ENCODE measurements at places on chromosomes 6 and 20.

- no peak for DNase-seq
These were observed 168.0 kb downstream of the HDGFL1 start for GRCh38 chr6:22737331-22737730.

DNA sequence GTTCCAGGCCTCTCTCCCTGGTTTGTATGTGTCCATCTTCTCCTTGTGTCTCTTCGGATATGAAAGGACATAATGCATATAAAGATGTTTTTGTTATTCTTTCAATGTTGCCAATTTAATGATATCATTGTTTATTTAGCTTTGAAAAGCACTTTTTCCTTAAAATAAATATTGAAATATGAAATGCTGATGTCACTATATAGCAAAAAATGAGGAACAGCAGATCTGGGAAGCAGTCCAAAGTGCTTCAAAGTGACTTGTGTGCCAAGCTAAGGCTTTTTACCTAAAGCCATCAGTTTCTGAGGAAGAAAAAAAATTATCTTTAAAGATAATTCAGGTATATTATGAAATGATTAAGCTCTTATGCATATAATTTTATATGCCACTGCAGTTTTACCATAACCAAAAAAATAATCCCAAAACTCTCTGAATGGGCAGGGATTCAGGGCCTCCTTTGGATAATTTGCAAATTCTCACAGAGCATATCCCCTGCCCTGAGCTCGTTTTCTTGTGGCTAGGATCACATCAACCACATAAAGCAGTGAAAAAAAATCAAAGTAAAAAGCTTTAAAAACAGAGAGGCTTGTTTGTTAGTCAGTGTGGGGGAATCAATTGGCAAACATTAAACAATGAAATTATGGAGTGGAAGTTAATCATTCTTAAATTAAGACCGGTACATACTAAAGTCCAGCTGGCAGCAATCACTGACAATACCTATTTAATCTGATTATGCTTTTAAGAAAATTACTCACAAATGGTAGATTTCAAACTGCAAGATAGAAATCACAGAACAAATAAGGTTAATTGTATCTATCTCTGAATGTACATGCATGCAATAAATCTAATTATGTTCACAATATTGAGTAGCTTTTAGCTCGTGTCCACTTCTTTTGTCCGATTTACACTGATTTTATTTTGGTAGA is 1027.9 kb upstream of the ADGRB3 start:
- DNase-seq, result no peak

DNA sequence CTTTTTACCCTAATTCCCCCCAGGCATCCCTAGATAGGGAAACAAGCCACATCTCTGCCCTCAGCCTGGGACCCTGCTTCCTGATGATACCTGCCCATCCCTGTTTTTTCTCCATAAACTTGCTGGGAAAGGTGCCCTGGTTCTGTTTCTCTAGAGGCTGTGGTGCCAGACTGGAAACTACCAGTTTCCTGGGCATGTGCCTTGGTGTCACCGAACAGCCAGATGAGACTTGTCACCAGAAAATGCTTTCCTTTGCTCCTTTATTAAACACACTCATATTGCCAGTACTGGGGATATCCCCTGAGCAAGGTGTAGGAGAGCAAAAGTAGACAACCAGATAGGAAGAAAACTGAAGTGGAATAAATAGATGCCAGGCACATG is 16.8 kb downstream of the SRSF3 start:
- DNase-seq, result no peak

DNA sequence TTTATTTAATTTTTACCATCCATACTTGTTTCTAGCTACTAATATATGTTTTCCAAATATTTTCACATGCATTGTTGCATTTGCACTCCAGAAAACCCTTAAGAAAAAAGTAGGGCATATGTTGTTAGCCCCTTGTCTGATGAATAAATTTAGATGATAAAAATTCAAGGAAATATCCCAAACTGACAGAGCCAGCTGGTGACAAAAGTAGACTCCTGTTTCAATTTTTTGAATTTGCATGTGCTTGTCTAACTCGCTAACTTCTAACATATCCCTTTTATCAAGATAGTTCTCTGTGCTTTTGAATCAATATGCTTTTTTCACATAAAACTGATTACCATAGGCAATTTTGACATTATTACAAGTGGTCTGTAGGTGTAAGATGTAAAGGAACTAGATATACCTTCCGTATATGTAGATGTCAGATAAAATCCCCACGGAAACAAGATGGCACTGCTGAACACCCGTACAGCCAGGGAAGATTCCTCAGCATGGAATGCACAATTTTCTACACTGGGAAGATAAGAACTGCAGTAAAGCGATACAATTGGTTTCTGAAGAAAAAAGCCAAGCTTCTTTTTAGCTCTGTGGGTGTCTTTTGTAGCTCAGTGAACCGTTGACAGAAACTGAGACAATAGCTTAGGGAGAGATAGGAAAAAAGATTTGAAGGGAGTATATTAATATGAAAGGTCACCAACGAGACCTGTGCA is 437.6 kb upstream of the RNF217 start:
- no peak for DNase-seq

DNA sequence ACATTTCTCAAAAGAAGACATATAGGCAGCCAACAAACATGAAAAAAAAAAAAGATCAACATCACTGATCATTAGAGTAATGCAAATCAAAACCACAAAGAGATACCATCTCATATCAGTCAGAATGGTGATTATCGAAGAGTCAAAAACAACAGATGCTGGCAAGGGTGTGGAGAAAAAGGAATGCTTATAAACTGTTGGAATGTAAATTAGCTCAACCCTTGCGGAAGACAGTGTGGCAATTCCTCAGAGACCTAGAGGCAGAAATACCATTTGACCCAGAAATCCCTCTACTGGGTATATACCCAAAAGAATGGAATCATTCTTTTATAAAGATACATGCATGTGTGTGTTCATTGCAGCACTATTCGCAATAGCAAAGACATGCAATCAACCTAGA is 303.8 kb upstream of the THEMIS start:
- no peak for DNase-seq

GRCh38 chr6:484086-484745 is 92.7 kb downstream of the IRF4 start:
- no peak for DNase-seq

DNA sequence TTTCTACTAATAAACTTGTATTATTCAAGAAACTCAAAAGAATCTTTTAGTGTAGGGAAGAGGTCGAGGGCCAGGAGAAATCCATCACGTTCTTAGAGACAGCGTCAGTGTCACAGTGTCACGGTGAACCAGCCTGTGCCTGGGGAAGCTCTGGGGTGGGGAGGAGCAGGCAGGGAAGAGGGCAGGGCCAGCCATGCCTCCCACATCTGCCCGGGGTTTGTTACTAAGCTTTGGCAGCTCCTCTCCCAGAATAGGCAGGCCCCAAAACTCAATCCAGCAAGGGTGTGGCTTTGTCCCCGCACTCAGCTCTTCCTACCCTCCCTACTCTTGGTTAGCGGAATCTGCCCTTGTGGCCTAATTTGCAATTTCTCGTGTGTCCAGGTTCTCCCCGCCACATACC is 72.9 kb downstream of the TCP11 start:
- DNase-seq, result no peak

DNA sequence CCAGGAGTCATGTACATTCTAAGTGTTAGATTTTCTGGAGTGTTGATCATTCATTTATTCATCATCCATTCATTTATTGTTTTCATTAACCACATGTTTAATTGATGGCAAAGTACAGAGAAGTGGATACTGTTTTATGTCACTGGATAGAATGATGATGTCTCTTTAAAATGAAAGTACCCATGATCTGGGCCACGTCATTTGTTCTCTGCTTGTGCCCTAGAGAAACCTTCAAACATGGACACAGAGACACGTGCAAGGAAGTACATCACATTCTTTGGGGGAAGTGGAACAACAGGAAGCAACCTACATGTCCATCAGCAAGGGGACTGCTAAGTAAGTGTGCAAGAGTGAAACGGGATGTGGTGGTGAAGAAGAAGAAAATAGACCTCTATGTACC is 75.8 kb upstream of the TSHZ2 start:
- no peak for DNase-seq

GRCh38 chr6:37858363-37858762 is 38.8 kb downstream of the ZFAND3 start:
- no peak for DNase-seq

DNA sequence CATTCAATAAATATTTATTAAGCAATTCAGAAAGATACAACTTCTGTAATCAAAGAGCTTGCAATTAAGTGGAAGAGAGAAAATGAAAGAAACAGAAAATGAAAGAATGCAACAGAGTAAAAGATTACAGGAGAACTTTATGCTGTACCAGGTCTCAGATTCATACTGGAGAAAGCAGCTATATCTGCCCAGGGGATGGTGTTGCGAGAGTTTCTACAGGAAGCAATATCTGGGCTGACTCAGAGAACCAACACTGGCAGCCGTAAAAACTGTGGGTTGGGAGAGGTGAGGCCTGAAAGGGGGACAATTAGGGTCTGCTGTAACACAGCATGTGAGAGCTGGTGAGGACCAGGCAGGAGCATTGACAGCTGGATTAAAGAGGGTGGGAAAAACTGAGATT is 256.7 kb upstream of the TCF21 start:
- no peak for DNase-seq

- no peak for DNase-seq
These were observed 367.8 kb upstream of the CDH4 start for GRCh38 chr20:60884277-60884676.

DNA sequence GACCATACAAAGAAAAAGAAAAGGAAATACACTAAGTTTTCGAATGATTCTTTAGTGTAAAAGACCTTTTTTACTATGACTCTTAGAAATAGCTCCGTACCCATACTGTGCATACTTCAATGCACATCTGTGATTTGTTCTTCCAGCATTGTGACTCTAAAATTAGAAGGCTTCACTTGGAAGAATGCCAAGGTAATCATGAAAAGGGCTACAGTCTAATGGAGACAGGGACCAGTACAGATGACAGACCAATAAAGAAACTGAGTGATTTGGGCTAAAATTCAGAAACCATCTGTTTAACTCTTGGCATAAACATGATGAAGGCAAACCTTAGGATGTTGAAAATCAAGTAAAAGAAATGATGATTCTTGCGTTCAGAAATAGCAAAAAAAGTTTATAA is 46.3 kb downstream of the CYP39A1 start:
- no peak for DNase-seq

DNA sequence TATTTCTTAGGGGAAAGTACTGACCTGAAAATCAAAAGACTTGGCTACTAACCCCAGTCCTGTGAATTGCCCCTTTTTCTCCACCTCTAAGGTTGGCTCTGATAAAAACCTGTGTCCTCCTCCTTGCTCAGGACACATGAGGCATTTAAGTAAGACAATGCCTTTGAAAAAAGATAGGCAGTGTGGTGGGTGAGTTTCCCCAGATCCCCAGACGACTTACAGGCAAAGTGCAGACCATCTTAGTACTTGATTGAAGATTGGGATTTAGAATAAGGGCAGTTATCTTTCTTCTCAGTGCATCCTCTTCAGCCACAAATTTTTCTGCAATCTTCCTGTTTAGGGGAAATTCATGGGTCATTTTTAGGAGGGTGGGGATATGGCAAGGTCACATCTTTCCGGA is 87.8 kb downstream of the KIZ start:
- no peak for DNase-seq

DNA sequence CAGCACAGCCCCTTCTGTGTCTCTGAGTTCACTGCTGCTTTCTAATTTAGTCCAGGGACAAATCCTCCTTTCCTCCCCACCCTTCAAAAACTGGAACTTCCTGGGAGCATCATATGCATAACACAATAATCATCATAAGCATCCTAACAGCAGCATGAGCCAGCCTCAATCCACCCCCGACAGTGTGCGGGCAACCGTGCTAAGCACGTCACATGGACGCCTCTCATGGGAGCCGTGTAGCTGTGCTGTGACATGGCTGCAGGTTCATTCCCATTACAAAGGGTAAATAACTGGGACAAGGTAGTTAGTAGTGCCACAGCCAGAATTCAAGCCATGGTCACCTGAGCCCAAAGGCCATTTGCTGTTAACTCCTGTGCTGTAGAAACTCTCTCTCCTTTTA is 24.5 kb upstream of the ULBP3 start:
- no peak for DNase-seq

GRCh38 chr20:48844996-48845395 is 17.2 kb upstream of the PREX1 start:
- no peak for DNase-seq

Data from stimulated activated CD8-positive, alpha-beta memory T cell treated with anti-CD3 and anti-CD28 coated beads, Interleukin-4, amount 100 ng/mL, for 24 hours (primary cell).